ENCODE measurements at places on chromosomes 16 and 17.

- no peak for DNase-seq
These were observed 26.5 kb upstream of the LASP1NB start for GRCh38 chr17:38898812-38899348.

- no peak for DNase-seq
These were observed 99.5 kb downstream of the CHD9NB start for GRCh38 chr16:52953215-52953614.

- no peak for DNase-seq
These were observed 331.2 kb downstream of the MAF start for GRCh38 chr16:79269211-79269863.

- DNase-seq, result no peak
These were observed 8.8 kb downstream of the ADAP2 start for GRCh38 chr17:30930495-30930894.

- DNase-seq, result no peak
These were observed 5.1 kb downstream of the B3GNT9 start for GRCh38 chr16:67145746-67146145.
